ENCODE measurements at places on chromosomes 12 and 14. TPM values are rescaled to one million over a fixed set of nuclear protein-coding genes. Genes with fewer than 3 reads are reported as not detected.

GRCh38 chr12:49086116-49086515, 8.5 kb downstream of the DHH start:
- no peak for DNase-seq

DNA sequence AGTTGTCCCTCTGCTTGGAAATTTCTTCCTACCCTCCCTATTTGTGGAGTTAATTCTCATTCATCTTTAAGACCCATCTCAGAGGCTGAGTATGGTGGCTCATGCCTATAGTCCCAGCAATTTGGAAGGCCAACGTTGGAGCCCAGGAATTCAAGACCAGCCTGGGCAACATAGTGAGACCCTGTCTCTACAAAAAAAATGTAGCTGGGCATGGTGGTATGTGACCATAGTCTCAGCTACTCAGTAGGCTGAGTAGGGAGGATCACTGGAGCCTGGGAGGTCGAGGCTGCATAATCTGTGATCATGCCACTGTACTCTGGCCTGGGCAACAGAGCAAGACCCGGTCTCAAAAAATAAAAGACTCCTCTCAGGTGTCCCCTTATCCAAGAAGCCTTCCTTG, 125.1 kb downstream of the SUDS3 start:
- DNase-seq: no peak

DNA sequence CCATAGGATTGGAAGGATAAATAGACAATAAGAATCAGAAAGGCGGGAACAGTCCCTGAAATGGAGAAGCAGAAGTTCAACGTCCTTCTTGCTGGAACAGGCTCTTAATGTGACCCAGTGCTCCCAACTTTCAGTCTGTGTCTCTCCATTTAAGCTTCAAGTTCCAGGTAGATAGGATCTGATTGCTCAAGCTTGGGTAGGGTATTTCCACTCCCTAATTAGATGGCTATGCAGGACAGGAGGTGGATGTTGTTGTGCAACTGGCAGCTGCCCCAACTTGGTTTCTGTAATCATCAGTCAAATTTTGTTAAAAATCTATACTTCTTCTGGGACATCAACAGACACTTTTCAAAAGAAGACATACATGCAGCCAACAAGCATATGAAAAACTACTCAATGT, 266.2 kb downstream of the C12orf75 start:
- DNase-seq: no peak

- no peak for DNase-seq
These were observed 111.0 kb upstream of the NCOR2 start for GRCh38 chr12:124678421-124678893.

DNA sequence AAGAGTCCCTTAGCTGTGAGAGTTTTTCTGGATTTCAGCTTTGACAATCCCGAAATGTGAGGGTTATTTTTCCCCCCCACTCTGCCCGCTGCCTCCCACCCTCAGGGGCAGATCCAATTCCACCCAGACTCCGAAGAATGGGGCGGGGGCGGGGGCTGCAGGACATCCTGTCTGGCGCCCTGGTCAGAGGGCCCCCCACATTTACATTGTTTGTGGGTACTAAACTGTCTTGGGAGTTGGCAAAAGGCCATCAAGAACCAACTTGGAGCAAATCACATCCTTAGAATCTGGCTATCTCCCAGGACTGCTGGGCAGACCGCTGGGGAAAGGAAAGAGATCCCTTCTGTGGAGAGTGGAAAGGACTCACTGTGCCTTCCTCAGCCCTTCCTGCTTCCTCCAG, 2.4 kb downstream of the EMP1 start:
- no peak for DNase-seq

DNA sequence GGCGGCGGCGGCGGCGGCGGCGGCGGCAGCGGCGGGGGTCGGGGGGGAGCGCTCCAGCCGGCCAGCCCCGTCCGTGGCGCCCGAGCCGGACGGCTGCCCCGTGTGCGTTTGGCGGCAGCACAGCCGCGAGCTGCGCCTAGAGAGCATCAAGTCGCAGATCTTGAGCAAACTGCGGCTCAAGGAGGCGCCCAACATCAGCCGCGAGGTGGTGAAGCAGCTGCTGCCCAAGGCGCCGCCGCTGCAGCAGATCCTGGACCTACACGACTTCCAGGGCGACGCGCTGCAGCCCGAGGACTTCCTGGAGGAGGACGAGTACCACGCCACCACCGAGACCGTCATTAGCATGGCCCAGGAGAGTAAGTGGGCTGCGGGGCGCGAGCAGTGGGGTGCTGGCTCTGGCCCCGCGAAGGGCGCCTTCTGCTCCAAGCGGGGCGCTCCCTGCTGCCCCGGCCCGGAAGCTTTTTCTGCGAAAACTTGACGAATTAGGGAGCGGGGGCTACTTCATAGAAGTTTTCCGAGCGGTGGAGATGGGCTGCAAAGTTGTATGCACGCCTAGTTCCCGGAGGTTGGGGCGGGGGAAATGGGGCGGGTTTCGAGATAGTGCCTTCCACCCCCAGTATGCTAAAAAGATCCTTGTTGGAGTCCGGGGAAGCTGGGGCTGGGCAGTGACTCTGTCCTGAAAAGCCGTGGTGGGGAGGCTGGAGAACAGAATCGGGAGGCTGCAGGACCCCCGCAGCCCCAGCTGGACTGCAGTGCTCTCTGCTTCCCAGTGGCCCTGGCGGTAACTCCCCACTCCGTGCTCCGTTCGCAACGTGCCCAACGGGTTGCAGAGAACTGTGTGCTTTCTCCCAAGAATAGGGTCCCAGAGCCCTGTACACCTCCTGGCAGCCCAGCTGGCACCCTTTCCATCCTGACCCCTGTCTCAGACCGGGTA, 751 bp downstream of the GDF11 start:
- DNase-seq: no peak

GRCh38 chr12:115752913-115753726, 524.4 kb downstream of the MED13L start:
- no peak for DNase-seq

DNA sequence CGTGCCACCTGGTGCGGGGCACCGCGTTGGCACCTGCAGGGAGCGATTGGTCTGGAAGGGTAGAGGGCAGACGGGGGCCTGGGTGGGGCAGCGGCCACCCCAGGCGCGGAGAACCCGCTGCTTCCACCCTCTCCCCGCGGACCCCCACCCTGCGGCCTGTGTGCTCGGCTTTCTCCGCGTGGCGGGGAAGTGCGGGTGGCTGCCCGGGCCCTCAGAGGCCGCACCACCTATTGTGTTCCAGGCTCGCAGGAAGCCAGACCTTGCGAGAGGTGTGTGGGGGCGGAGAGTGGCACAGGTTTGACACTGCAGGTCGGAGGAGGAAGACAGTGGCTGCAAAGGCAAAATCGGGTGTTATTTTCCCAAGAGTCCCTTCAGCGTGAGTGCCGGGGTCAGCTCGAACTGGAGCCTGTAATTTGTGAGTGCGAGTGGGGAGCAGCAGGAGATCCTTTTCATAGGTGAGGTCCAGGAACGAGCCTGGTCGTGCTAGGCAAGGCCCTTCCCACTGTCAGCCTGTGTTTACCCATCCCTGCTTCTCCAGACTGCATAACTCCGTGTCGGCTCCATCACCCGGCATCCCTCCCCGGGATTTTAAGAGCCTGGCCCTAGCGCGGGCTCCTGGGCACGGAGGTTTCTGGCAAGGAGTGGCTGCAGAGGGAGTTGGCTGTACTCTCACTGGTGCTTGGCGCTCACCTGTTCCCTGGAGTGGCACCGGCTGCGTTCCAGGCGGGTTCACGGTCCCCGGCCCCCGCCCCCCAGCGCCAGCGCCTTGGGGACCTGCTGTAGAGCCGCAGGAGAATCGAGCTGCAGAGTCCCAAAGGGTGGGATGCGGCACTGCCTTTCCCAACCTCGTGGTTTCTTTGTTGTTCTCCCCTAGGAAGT, 935 bp downstream of the TBC1D30 start:
- no peak for DNase-seq

ATL1 gene
- total RNA-seq: 4.2 TPM

LUM gene
- total RNA-seq: 0.67 TPM

PHETA1 gene
- 14.7 TPM for total RNA-seq

RNASE7 gene
- not detected for total RNA-seq

MAX gene
- total RNA-seq: 60.0 TPM

GUCY2C gene
- total RNA-seq: not detected

SYCP3 gene
- not detected for total RNA-seq

All from kidney epithelial cell (primary cell).